ENCODE measurements at places on chromosomes 13 and 19. TPM values are rescaled to one million over a fixed set of nuclear protein-coding genes. Genes with fewer than 3 reads are reported as not detected.

GRCh38 chr19:34480971-34481841, at the start of gene WTIP:
Gene WTIP, plus strand, starts transcription at chr19:34481758. Its CDS starts 217 bp downstream, at chr19:34481975.
- no peaks in the 10 kb centered on the region for H3K27me3 ChIP-seq
- DNase-seq: peak; percentile 88
- peak within 1 kb of the TSS; percentile 85 for H3K27ac ChIP-seq
- H3K36me3 ChIP-seq: no peaks in the 10 kb centered on the region
- peak within 1 kb of the TSS; percentile 95 for H3K4me3 ChIP-seq
- H3K4me1 ChIP-seq: no peaks in the 10 kb centered on the region

Gene KASH5
- not detected for total RNA-seq

- peak; percentile 86 for DNase-seq
- no peak overlapping the region for H3K27ac ChIP-seq
- H3K36me3 ChIP-seq: peaks cover 6% of the 10 kb centered on the region
- H3K27me3 ChIP-seq: no peaks in the 10 kb centered on the region
Measured at GRCh38 chr19:1259206-1259875, 9.8 kb upstream of the CIRBP start.

DNA sequence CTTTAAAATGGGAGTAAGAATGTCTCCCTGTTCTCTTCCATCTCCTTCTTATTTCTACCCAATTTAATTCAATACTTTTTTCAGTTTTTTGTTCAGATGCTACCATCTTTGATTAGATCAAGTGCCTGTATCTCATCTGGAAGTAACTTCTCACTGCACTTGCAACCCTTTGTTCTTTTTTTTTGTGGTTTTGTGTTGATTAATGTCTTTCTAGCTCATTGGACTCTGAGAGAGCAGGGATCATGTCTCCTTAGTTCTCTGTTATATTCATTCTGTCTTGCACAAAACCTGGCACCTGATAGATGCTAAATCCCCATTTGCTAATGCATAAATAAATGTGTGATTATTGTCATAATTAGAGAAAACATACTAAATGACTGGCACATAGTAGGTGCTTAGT, 834 bp upstream of the ITGBL1 start:
- no peak for DNase-seq
- H3K27ac ChIP-seq: no peak overlapping the region
- H3K4me1 ChIP-seq: peaks cover 3% of the 10 kb centered on the region
- H3K4me3 ChIP-seq: no peak overlapping the region
- no peaks in the 10 kb centered on the region for H3K27me3 ChIP-seq

DNA sequence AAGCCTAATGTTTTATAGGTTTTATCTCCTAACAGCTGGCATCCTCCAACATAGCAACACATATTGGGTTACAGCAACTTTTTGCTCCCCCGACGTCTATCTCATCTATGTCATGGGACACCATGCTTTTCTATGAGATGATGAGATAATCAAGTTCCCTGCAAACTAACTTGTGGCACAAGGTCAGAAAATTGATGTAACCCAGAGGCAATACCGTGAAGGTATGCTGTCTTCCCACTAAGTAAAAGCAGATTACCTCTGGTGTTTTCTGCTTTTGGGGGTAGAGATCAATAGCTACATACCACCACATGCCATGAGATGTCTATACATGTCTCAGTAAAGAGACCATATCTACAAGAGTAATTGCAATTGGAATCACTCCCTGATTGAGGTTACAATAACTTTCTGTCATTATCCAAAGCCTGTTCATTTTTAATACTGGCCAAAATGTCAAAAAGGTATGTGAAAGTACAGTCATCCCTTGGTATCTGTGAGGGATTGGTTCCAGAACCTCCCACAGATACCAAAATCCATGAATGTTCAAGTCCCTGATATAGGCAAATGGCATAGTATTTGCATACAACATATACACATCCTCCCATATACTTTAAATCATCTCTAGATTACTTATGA, 131.3 kb downstream of the CYSLTR2 start:
- H3K4me3 ChIP-seq: no peak overlapping the region
- DNase-seq: no peak
- H3K27me3 ChIP-seq: no peaks in the 10 kb centered on the region
- H3K27ac ChIP-seq: no peak overlapping the region

DNA sequence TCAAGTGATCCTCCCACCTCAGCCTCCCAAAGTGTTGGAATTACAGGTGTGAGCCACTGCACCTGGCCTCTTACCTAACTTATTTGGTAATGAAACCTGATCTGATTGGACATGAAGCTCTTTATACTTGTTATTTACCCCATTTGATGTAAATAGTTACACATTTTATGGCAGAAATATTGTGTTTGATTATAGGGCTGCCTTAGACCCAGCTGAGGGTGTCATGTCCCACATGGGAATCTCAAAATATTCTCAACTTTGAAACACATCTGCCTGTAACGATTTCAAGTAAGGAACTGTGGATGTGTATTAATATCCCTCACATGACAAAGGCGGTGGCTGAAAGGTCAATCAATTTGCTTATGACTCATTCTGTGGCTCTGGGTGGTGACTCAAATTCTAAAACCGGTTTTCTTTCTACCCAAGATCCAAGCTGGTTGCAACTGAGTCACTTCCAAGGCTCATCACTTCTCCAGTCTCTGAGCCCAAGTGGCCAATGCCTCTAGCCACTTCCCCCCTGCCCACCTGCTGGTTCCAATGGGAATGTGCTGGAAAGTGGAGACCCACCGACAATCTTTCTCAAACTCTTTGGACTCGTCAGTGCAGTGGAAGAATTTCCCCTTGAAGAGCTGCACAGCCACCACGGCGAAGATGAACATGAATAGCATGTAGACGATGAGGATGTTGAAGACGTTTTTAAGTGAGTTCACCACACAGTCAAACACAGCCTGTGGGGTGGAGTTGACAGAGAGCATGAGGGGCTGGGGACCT, 110.9 kb downstream of the IER2 start:
- H3K36me3 ChIP-seq: no peaks in the 10 kb centered on the region
- H3K4me3 ChIP-seq: no peak overlapping the region
- DNase-seq: no peak
- H3K27ac ChIP-seq: no peak overlapping the region
- H3K4me1 ChIP-seq: no peaks in the 10 kb centered on the region

GRCh38 chr19:45140533-45140932, 20.2 kb downstream of the NKPD1 start:
- H3K4me1 ChIP-seq: no peaks in the 10 kb centered on the region
- H3K36me3 ChIP-seq: no peaks in the 10 kb centered on the region
- no peak overlapping the region for H3K27ac ChIP-seq
- H3K27me3 ChIP-seq: no peaks in the 10 kb centered on the region
- no peak for DNase-seq
- H3K4me3 ChIP-seq: no peak overlapping the region

DNA sequence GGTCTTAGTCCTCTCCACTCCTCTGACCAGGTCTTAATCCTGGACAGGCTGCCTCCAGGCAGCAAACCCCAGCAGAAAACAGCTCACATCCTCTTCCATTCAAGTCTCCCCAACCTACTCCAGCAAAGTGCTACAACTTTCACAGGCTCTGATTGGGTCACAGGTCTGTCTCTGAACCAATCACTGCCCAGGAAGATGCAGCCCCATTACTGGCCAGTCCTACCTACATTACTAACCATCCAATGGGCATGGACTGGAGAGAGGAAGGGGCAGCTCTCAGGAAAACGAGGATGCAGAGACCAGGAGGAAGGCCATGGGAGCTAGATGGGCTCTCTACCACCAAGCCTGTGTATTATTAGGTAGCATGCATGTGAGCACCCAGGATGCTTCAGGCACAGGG, 12.2 kb downstream of the MED26 start:
- H3K27ac ChIP-seq: no peak overlapping the region
- no peaks in the 10 kb centered on the region for H3K4me1 ChIP-seq
- no peaks in the 10 kb centered on the region for H3K36me3 ChIP-seq
- no peak for DNase-seq
- no peak overlapping the region for H3K4me3 ChIP-seq

GRCh38 chr13:83753912-83754624, 128.2 kb downstream of the SLITRK1 start:
- no peaks in the 10 kb centered on the region for H3K4me1 ChIP-seq
- no peak overlapping the region for H3K27ac ChIP-seq
- no peaks in the 10 kb centered on the region for H3K27me3 ChIP-seq
- H3K36me3 ChIP-seq: no peaks in the 10 kb centered on the region
- no peak overlapping the region for H3K4me3 ChIP-seq

Gene ZNF667
- total RNA-seq: 3.0 TPM

- DNase-seq: peak; percentile 89
- no peaks in the 10 kb centered on the region for H3K27me3 ChIP-seq
- H3K4me3 ChIP-seq: peak overlapping the region; percentile 57
- no peaks in the 10 kb centered on the region for H3K36me3 ChIP-seq
Measured at GRCh38 chr19:29665826-29666577, 741 bp downstream of the PLEKHF1 start.

- no peak overlapping the region for H3K4me3 ChIP-seq
- H3K27me3 ChIP-seq: no peaks in the 10 kb centered on the region
- no peak overlapping the region for H3K27ac ChIP-seq
Measured at GRCh38 chr19:35429698-35430408, 18.2 kb upstream of the FFAR2 start.

GRCh38 chr13:29883941-29884518, 33.6 kb upstream of the UBL3 start:
- no peak overlapping the region for H3K27ac ChIP-seq
- H3K36me3 ChIP-seq: no peaks in the 10 kb centered on the region
- H3K4me3 ChIP-seq: no peak overlapping the region
- H3K27me3 ChIP-seq: no peaks in the 10 kb centered on the region

- H3K27me3 ChIP-seq: no peaks in the 10 kb centered on the region
- no peak overlapping the region for H3K4me3 ChIP-seq
- no peaks in the 10 kb centered on the region for H3K4me1 ChIP-seq
- H3K27ac ChIP-seq: no peak overlapping the region
Measured at GRCh38 chr19:47423203-47423882, 4.0 kb upstream of the MEIS3 start.

Gene EPSTI1
- 12.1 TPM for total RNA-seq

GRCh38 chr13:59409634-59410200, 754.0 kb downstream of the DIAPH3 start:
- no peaks in the 10 kb centered on the region for H3K36me3 ChIP-seq
- H3K27ac ChIP-seq: no peak overlapping the region
- H3K27me3 ChIP-seq: no peaks in the 10 kb centered on the region
- H3K4me3 ChIP-seq: no peak overlapping the region

- no peak overlapping the region for H3K4me3 ChIP-seq
- H3K27ac ChIP-seq: no peak overlapping the region
- no peaks in the 10 kb centered on the region for H3K4me1 ChIP-seq
- H3K36me3 ChIP-seq: no peaks in the 10 kb centered on the region
- DNase-seq: no peak
- H3K27me3 ChIP-seq: no peaks in the 10 kb centered on the region
Measured at GRCh38 chr13:42322806-42323205, 50.9 kb downstream of the AKAP11 start.

DNA sequence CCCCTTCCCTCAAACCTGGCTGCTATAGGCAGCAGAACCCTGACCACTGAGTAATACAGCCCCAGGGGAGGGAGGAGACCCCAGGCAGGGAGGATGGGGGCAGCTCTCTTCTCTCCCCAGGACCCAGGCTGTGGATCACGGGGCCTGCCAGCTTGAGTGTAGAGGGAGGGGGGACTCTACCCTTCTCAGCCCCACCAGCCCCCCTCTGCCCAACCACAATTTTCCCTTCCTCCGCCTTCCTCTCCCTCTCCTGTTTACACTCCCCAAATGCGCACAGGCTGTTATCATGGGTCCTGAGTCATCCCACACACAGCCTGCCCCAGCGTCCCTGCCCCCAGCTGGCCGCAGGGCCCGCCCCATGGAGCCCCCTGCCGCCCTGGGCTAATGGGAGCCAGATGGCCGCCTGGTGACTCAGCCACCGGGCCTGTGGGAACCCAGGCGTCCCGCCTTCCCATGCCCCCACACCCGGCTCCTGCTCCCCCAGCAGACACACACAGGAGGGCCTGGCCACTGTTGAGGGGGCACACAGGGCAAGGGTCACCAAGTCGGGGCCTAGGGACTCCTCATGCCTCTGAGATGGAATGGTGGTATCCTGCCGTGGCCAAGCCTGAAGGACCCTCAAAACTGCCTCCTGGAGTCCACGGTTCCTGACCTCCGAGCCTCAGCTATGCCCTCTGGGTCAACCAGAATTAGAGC, 13.6 kb downstream of the CCDC97 start:
- DNase-seq: peak; percentile 85
- H3K4me1 ChIP-seq: no peaks in the 10 kb centered on the region
- H3K27me3 ChIP-seq: no peaks in the 10 kb centered on the region
- H3K27ac ChIP-seq: peak overlapping the region; percentile 80
- H3K4me3 ChIP-seq: no peak overlapping the region
- peaks cover 7% of the 10 kb centered on the region for H3K36me3 ChIP-seq
